ENCODE measurements at places on chromosomes 11 and 22.

DNA sequence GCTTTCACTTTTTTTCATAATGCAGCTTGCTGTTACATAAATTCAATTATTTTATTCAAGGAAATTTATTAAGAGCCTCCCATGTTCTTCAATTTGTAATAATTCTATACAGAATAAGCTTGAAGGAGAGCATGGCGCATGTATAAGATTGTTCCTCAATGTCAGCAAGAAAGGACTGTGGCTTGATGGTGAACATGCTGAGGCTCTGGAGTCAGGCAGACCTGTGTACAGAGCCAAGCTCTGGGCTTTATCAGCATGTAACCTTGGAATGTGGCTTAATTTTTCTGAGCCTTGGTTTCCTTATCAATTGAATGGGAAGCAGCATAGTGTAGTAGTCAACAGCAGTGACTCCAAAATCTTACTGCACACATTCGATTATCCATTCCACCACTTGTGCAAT lies 92.4 kb downstream of the JRKL start:
- no peak for DNase-seq

- DNase-seq = no peak
Measured at GRCh38 chr22:32951807-32952153, 106.4 kb downstream of the SYN3 start.

DNA sequence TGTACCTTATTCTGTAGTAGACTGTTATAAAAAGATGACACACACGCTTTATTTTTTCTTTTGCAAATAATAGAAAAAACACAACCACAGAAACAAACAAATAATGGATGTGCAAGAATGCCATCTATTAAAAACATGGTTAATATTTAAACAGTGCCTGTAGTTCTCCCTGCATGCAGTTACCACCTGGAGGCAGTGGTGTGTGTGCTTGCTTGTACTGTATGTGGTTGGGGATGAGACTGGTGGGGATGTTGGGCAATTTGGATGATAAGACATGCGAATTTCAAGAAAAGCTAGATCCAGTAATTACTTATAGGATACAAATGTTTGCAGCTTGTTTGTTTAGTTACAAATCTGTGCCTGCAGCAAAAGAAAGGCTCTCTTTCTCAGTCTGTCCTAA lies 3.6 kb downstream of the C11orf87 start:
- no peak for DNase-seq

GRCh38 chr22:17802822-17803221 lies 28.6 kb upstream of the BID start:
- DNase-seq = no peak

DNA sequence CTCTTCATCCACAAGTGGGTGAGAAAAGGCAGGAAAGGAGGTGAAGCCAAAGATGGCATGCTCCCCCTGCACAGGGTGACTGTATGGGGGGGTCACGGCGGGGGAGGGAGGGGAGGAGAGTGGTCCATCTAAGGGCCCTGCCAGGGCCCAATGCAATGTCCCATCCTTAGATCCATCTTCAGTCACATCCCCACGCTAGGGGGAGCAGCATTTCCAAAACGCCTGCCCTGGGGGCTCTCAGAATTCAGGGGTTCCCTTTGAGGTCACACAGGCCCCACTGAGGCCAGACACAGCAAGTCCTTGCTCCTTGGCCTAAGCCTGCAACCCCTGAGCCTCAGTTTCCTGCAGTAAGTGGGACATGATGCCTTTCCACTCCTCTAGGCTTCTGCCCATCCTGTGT lies 52.4 kb downstream of the RTN4R start:
- no peak for DNase-seq
